ENCODE measurements at places on chromosomes 2 and 18.

- peak; percentile 67 for DNase-seq
Measured at GRCh38 chr18:55124078-55124763, 165.0 kb upstream of the CCDC68 start.

DNA sequence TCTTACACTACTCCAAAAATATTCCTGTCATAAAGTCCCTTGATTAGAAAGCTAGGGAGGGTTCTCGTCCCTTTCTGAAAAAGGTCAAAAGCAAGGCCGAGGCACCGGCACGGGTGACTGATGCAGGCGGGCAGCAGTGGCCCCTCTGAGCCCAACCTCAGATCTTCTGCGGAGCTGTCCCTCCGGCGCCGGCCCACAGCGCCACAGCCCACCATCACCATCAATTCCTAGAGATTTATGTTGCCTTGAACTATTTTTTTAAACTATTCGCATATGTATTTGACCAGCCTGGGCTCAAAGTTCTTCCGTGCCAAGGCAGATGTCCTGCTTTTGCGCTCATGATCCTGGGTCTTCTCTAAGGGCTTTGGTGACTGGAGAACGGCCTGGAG lies 26.8 kb downstream of the PRELID3A start:
- no peak for DNase-seq

GRCh38 chr2:58047961-58048360 lies 1.4 kb downstream of the VRK2 start:
- DNase-seq: no peak

- peak; percentile 80 for DNase-seq
Measured at GRCh38 chr2:220143336-220143735, 515.9 kb downstream of the SLC4A3 start.

DNA sequence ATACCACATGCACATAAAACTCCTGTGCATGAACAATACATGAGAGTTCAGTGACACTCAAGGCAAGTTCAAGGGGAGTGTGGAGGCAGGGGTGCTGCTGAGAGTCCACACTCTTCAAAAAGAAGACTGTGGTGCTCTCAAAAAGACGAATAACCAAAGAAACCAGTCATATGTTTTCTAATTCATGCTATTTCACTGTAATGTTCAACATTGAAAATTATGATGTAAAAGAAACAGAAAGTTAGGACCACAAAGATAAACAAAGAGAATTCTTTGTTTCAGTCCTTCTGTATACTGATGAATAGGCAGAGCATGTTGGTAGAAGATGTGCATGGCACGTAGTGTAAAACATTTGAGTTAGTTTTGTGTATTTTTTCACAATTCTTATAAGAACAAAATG lies 864.2 kb upstream of the LRATD1 start:
- DNase-seq: no peak

GRCh38 chr2:118291251-118291880 lies 203.1 kb downstream of the INSIG2 start:
- no peak for DNase-seq

DNA sequence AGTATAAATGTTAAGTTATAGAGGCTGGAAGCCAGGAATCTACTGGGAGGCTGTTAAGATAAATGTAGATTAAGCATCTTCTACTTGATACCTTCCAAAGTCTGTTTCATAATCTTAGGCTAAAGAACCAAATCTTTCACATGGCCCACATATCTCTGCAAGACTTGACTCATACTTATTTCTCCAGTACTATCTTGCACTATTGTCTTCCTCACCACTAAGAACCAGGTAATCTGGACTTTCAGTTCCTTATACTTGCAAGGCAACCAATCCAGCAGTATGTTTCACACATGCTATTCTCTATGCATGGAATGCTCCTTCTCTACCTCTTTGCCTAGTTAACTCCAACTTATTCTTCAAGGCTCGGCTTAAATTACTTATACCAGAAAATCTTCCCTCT lies 62.2 kb downstream of the RBMS1 start:
- DNase-seq: no peak
